ENCODE measurements at places on chromosomes 11 and 22. TPM values are rescaled to one million over a fixed set of nuclear protein-coding genes. Genes with fewer than 3 reads are reported as not detected.

DNA sequence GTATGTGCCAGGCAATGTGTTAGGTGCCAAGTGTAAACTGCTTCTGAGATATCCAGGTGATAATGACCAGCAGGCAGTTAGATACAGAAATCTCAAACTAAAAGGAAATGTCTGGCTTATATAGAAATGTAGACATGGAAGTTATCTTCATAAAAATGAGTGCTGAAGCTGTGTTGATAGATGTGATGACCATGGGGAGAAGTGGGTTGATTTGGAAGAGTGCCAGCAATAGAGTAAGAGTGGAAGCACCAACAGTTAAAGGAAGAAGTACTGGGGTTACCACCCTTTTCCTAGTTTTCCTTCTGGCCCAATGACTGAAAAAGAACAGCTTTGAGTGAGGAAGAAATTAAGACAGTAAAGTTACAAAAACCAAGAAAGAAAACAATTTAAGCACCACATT is 68.5 kb downstream of the C2CD3 start:
- no peaks in the 10 kb centered on the region for H3K27me3 ChIP-seq
- no peak for DNase-seq
- H3K27ac ChIP-seq = no peak overlapping the region
- H3K36me3 ChIP-seq = peaks cover 75% of the 10 kb centered on the region

ARHGAP20 gene
- 1.2 TPM for total RNA-seq

KRTAP5-9 gene
- total RNA-seq = not detected

PATE2 gene
- not detected for total RNA-seq

SORL1 gene
- total RNA-seq = 27.3 TPM

OR8J3 gene
- not detected for total RNA-seq

GRCh38 chr22:33653532-33654063 is 266.7 kb downstream of the LARGE1 start:
- H3K27me3 ChIP-seq = no peaks in the 10 kb centered on the region
- H3K4me3 ChIP-seq = no peak overlapping the region
- peaks cover 8% of the 10 kb centered on the region for H3K36me3 ChIP-seq
- DNase-seq = no peak

- peak; percentile 72 for DNase-seq
- no peaks in the 10 kb centered on the region for H3K36me3 ChIP-seq
- no peaks in the 10 kb centered on the region for H3K27me3 ChIP-seq
- peak overlapping the region; percentile 38 for H3K27ac ChIP-seq
Observed at GRCh38 chr22:35921777-35922176, 106.8 kb downstream of the RBFOX2 start.

GRCh38 chr11:73158356-73159051 is 16.4 kb upstream of the FCHSD2 start:
- H3K27me3 ChIP-seq = no peaks in the 10 kb centered on the region
- H3K36me3 ChIP-seq = no peaks in the 10 kb centered on the region
- peaks cover under 1% of the 10 kb centered on the region for H3K4me1 ChIP-seq
- H3K4me3 ChIP-seq = no peak overlapping the region

- DNase-seq = no peak
- H3K36me3 ChIP-seq = peaks cover 67% of the 10 kb centered on the region
- no peak overlapping the region for H3K4me3 ChIP-seq
- H3K27me3 ChIP-seq = no peaks in the 10 kb centered on the region
- peaks cover 43% of the 10 kb centered on the region for H3K4me1 ChIP-seq
Observed at GRCh38 chr22:37931893-37932389, 21.5 kb downstream of the C22orf23 start.

MAFF gene
- 63.0 TPM for total RNA-seq

GRCh38 chr11:130487924-130488815 is 39.7 kb downstream of the ADAMTS15 start:
- H3K4me3 ChIP-seq = no peak overlapping the region
- H3K27ac ChIP-seq = no peak overlapping the region
- H3K36me3 ChIP-seq = no peaks in the 10 kb centered on the region
- no peaks in the 10 kb centered on the region for H3K4me1 ChIP-seq

MAPK12 gene
- total RNA-seq = 4.4 TPM

Data from suprapubic skin (tissue), 4 donors.